ENCODE measurements at places on chromosomes 16 and 17.

DNA sequence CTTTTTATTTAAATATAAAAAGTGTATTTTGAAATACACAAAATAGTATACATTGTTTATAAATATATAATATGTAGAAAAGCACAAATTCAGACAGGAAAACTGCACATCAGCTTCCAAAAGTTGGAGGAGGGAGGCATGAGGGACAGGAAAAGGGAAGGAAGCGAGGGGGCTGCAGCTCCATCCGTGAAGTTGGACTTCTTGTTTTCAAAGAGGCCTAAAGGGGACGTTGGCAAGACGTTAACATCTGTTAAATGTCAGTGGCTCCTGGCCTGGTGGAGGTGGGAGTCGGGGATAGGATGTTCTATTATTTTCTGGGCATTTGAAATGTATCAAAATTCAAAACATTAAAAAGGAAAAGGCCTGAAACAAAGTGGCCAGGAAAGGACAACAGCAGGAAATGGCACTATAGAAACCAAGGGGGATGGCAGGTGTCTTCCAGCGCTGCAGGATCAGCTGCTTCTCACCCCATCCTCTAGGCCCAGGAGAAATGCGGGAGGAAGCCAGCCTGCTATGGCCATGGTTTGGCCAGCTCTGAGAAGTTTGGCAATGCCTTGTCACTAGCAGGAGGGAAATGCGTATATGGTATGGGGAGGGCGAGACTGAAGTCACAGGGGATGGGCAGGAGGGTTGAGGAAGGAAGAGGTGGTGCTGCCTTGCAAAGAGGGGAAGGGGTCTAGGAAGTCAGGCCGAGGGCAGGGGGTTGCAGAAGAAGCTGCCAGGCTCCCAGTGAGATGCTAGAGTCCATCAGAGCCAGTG is 6.4 kb downstream of the CMTM2 start:
- no peak for DNase-seq

- no peak for DNase-seq
Observed at GRCh38 chr16:58842156-58842555, 108.0 kb upstream of the GOT2 start.

- DNase-seq = no peak
Observed at GRCh38 chr16:11232852-11233726, 22.9 kb downstream of the SOCS1 start.

DNA sequence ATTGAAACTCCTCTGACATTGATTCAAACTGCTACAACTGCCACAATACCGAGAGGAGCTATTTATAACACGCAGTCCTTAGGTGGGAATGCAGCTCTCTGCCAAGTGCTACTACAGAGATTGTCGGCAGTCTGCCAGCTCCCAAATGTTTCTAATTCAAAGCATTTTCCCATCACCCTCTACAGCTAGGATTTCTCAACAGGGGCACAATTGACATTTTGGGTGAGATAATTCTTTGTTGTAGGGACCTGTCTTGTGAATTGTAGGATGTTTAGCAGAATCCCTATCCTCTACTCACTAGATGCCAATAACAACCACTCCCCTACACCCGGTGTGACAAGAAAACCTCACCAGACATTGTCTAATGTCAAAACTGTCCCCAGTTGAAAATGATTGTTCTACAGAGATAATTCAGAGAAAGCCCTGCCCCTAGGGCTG is 7.8 kb upstream of the N4BP1 start:
- peak; percentile 70 for DNase-seq

- DNase-seq = peak; percentile 36
Observed at GRCh38 chr17:43578699-43579565, 32.8 kb upstream of the ETV4 start.

- DNase-seq = no peak
Observed at GRCh38 chr17:74292495-74292894, 18.5 kb downstream of the DNAI2 start.

GRCh38 chr17:18241229-18241871 is 15.9 kb downstream of the LLGL1 start:
- no peak for DNase-seq

GRCh38 chr17:35240861-35241260 is 2.0 kb upstream of the SLFN5 start:
- DNase-seq = no peak

- DNase-seq = no peak
Observed at GRCh38 chr17:39576187-39576586, 31.5 kb downstream of the NEUROD2 start.

GRCh38 chr16:48408688-48409087 is 23.5 kb upstream of the SIAH1 start:
- peak; percentile 57 for DNase-seq

DNA sequence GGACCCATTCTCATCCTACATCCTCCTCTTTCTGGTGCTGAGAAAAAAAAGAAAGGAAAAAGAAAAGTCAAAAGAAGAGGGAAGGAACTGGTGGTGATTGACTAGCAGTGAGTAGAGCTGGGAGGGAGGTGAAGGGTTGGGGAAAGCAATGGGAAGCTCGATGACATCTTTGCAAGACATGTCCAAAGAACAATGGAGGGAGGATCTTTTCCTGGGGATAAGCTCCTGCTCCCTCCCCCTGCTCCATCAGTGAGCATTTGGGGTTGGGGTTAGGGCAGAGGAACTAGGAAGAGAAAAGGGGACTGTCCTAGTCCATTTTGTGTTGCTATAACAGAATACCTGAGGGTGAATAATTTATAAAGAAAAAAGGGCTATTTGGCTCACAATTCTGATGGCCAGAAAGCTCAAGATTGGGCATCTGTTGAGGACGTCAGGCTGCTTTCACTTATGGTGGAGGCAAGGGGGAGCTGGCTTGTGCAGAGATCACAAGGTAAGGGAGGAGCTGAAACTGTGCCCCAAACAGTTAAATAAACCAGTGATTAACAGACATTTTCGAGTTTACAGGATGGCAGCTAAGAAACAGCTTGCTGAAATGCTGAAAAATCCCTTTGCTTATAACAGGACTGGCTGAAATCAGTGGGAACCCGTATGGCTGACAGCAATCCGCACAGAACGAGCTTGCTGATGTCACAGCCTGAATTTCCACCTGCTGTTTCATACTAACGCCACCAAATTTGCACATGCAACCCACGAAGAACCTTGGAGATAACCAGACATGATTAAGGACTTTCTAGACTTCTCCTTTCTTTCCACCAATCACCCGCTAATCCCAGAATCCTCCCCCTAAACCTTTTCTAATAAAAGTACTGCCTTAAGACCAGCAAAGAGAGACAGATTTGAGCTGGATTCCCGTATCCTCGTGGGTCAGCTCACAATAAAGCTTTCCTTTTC is 1.6 kb upstream of the ODF4 start:
- DNase-seq = no peak

DNA sequence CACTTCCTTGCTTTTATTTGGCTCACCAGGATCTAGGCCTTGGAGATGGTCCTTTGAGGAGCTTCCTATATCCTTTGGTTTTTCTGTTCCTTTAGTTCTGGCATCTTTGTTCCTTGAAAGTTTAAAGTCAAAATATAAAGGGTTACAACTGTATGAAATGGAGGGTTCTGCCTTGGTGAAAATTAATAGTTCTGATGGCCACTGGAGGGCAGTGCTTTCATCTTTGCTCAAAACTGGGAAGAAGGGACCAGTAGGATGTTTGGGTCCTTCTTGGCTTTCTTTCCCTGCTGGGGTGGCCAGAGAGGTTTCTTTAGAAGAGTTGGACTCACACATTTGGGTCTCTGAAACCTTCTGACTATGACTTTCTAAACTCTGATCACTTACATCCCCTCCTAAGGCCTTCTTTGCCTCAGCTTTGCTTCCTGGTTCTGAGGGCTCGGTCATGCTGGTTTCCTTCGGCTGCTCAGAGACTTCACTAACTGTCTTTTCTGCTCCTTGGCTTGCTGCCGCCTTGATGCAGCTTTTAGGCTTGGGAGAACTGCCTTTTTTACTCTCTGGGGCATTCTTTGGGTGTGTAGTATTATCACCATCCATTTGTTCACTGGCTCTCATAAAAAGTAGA is 10.9 kb upstream of the ITGA2B start:
- peak; percentile 36 for DNase-seq

DNA sequence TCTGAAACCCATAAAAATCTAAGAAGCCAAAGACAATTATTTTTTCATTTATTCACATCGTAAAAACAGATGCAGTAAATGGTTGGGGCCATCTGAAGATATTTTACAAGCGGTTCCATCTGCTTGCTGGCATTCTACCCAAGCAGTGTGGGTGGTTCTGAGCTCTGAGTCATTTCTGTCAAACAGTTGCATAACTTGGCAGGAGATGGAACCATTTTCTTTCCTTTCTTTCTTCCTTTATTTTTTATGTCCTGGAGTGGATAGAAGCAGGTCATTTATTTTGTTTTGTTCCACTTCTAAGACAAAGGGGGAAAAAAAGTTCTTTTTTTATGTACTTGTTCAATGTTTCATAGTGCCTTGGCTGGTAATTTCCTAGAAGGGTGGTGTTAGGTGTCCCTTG is 1151.9 kb upstream of the GOT2 start:
- DNase-seq = peak; percentile 86

GRCh38 chr17:73166731-73167581 is 2.1 kb downstream of the SSTR2 start:
- no peak for DNase-seq

- DNase-seq = peak; percentile 65
Observed at GRCh38 chr17:77465358-77466041, 324.7 kb downstream of the SEC14L1 start.

DNA sequence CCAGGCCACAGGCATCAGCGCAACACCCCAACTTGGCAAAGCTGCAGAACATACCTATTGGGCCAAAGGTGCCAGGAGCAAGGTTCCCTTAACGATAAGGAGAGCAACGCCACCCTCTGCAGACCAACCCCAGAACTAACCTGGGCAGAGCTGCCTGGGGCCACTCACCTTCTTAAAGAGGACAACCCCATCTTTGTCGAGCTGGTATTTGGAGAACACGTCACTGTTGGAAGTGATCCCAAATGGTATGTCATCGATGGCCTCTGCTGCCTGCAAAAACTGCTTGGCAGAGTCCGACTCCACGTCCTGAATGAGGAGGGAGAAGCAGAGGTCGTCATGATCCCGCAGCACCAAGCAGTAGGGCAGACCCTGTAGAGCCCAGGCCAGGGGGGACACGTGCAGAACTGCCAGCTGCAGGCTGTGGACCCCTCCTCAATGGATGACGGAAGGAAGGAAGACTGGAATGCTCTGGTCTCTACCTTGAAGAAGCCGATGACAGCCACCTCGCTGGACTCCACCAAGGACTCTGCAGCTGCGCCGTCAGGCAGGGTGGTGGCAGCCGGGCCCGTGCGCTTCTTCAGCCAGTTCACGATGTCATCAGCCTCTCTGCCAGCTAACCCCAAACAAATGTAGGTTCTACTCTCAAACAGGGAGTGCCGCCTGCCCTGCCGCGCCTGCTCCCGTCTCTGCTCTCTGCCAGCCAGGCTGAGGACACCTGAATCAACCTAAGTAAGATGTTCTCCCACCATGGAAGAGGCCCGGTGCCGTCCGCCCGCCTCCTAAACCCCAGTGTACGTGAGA is 5.2 kb downstream of the P4HB start:
- peak; percentile 82 for DNase-seq

- DNase-seq = peak; percentile 66
Observed at GRCh38 chr17:17028059-17028877, 14.0 kb upstream of the MPRIP start.

- no peak for DNase-seq
Observed at GRCh38 chr16:86495756-86496261, 14.5 kb upstream of the FOXF1 start.

GRCh38 chr16:81808933-81809480 is 29.9 kb downstream of the PLCG2 start:
- no peak for DNase-seq

DNA sequence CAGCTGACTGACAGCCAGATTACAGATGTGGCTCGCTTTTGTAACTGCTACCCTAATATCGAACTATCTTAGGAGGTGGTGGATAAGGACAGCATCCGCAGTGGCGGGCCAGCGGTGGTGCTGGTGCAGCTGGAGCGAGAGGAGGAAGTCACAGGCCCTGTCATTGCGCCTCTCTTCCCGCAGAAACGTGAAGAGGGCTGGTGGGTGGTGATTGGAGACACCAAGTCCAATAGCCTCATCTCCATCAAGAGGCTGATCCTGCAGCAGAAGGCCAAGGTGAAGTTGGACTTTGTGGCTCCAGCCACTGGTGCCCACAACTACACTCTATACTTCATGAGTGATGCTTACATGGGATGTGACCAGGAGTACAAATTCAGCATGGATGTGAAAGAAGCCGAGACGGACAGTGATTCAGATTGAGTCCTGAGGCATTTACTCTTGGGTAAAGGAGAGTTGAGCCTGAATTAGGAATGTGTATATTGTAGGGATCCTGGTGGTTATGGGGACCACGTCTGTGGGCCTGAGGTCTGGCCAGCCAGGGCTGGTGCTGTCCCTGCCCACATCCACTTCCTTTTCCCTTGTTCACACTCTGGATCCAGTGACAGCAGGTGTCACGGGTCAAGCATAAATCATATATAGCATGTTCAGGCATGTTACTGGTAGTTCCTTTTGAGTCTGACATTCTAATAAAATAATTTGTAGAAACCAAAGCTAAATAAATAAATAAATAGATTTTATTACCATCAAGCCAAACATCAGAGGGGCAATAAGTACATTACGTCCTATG is 89.0 kb upstream of the SMURF2 start:
- DNase-seq = no peak

DNA sequence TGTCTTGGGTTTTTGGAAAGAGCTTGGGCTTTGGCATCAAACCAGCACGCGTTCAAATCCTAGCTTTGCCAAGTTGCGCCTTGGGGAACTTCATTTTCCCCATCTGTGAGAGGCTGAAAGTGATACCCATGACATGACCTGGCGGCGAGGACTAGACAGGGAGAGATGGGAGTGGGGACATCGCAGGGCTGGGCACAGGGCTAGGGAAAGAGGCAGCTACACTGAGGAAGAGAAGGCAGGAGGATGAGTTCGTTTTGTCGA is 202.9 kb downstream of the IRF8 start:
- no peak for DNase-seq

DNA sequence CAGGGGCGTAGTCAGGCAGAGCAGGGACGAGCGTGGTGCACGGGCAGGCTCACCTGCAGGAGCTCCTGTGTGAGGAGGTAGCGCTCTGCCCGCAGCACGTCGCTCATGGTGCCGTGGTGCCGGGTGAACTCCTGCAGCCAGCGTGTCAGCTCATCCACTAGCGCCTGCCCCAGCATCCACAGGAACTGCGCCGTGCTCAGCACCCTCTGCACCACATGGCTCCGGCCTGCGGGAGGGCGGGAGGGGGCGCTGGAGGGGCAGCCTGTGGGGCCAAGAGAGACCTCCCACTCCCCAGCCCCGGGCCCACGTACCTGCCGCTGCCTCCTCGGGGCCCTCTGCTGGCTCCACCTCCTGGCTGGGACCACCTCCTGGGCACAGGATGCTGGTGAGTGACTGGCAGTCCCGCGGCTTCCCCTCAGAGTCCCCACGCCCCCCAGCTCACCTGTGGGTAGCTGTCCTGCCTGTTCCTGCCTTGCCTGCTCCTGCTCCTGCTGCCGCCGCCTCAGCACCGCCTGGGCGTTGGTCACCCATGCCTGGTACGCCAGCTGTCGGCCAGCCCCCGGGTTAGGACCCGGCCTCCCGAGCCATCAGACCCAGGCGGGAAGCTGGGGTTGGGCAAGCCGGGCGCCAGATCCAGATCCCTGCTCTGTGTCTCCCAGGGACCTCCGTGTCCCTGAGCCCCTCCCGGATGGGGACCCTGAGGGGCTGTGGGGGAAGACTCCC is 16.6 kb downstream of the CTU2 start:
- DNase-seq = no peak

- DNase-seq = no peak
Observed at GRCh38 chr17:1503699-1504098, 11.2 kb upstream of the MYO1C start.

Measured in fibroblast of mammary gland (primary cell).